ENCODE measurements at places on chromosomes 16 and 17.

- H3K4me1 ChIP-seq: peaks cover 2% of the 10 kb centered on the region
- H3K36me3 ChIP-seq: peaks cover 6% of the 10 kb centered on the region
- H3K27ac ChIP-seq: no peak overlapping the region
- H3K27me3 ChIP-seq: no peaks in the 10 kb centered on the region
- DNase-seq: peak; percentile 41
Measured at GRCh38 chr17:73650140-73650539, 5.9 kb upstream of the SDK2 start.

GRCh38 chr16:87310610-87311009 lies 6.6 kb downstream of the C16orf95 start:
- H3K27ac ChIP-seq: no peak overlapping the region
- no peak for DNase-seq
- peaks cover 4% of the 10 kb centered on the region for H3K36me3 ChIP-seq
- H3K4me3 ChIP-seq: no peak overlapping the region
- no peaks in the 10 kb centered on the region for H3K27me3 ChIP-seq

GRCh38 chr17:11555530-11555929 lies 42.7 kb upstream of the DNAH9 start:
- H3K27ac ChIP-seq: no peak overlapping the region
- no peaks in the 10 kb centered on the region for H3K4me1 ChIP-seq
- DNase-seq: no peak
- no peaks in the 10 kb centered on the region for H3K27me3 ChIP-seq
- H3K36me3 ChIP-seq: no peaks in the 10 kb centered on the region

- no peaks in the 10 kb centered on the region for H3K27me3 ChIP-seq
- no peak for DNase-seq
- peaks cover 68% of the 10 kb centered on the region for H3K36me3 ChIP-seq
- no peak overlapping the region for H3K4me3 ChIP-seq
- no peak overlapping the region for H3K27ac ChIP-seq
Measured at GRCh38 chr17:12114686-12115418, 94.2 kb downstream of the MAP2K4 start.

GRCh38 chr17:79019632-79020584 lies 4.1 kb upstream of the C1QTNF1 start:
- H3K36me3 ChIP-seq: no peaks in the 10 kb centered on the region
- H3K4me3 ChIP-seq: no peak overlapping the region
- peaks cover 3% of the 10 kb centered on the region for H3K4me1 ChIP-seq
- H3K27ac ChIP-seq: no peak overlapping the region
- DNase-seq: peak; percentile 84
- H3K27me3 ChIP-seq: peaks cover 4% of the 10 kb centered on the region

- H3K4me3 ChIP-seq: peak overlapping the region; percentile 98
- no peak for DNase-seq
- H3K27ac ChIP-seq: no peak overlapping the region
- no peaks in the 10 kb centered on the region for H3K27me3 ChIP-seq
Measured at GRCh38 chr17:45146166-45146565, 2.1 kb upstream of the HEXIM1 start.

- peaks cover 11% of the 10 kb centered on the region for H3K27me3 ChIP-seq
- H3K27ac ChIP-seq: no peak overlapping the region
- no peaks in the 10 kb centered on the region for H3K36me3 ChIP-seq
- no peaks in the 10 kb centered on the region for H3K4me1 ChIP-seq
Measured at GRCh38 chr16:86222547-86222946, 287.8 kb upstream of the FOXF1 start.

- no peak overlapping the region for H3K27ac ChIP-seq
- no peaks in the 10 kb centered on the region for H3K4me1 ChIP-seq
- H3K36me3 ChIP-seq: no peaks in the 10 kb centered on the region
- H3K4me3 ChIP-seq: no peak overlapping the region
Measured at GRCh38 chr16:26348095-26348494, 656.3 kb downstream of the HS3ST4 start.

- H3K36me3 ChIP-seq: no peaks in the 10 kb centered on the region
- no peaks in the 10 kb centered on the region for H3K27me3 ChIP-seq
- no peak overlapping the region for H3K27ac ChIP-seq
- no peaks in the 10 kb centered on the region for H3K4me1 ChIP-seq
Measured at GRCh38 chr16:9843424-9844018, 338.7 kb downstream of the GRIN2A start.
